ENCODE measurements at places on chromosomes 5 and 9.
A peak's percentile ranks its signal among the peaks of the same experiment; 100 is the strongest.

DNA sequence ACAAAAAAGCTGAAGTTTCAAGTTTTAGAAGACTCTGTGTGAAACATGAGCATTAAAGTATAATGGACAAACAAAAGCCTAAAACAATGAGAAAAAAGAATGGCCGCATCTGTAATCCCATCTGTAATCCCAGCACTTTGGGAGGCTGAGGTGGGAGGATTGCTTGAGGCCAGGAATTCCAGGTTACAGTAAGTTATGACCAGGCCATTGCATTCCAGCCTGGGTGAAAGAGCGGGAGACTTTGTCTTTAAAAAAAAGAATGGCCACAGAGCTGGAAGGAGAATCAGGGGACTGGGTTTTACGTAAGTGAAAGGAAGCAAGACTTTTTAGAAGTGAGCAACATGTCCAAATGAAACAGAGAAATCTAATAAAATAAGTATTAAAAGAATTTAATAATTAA is 2.6 kb upstream of the ATG10 start:
- DNase-seq = no peak

- DNase-seq = no peak
Observed at GRCh38 chr5:69350664-69351063, 18.1 kb upstream of the CCDC125 start.

DNA sequence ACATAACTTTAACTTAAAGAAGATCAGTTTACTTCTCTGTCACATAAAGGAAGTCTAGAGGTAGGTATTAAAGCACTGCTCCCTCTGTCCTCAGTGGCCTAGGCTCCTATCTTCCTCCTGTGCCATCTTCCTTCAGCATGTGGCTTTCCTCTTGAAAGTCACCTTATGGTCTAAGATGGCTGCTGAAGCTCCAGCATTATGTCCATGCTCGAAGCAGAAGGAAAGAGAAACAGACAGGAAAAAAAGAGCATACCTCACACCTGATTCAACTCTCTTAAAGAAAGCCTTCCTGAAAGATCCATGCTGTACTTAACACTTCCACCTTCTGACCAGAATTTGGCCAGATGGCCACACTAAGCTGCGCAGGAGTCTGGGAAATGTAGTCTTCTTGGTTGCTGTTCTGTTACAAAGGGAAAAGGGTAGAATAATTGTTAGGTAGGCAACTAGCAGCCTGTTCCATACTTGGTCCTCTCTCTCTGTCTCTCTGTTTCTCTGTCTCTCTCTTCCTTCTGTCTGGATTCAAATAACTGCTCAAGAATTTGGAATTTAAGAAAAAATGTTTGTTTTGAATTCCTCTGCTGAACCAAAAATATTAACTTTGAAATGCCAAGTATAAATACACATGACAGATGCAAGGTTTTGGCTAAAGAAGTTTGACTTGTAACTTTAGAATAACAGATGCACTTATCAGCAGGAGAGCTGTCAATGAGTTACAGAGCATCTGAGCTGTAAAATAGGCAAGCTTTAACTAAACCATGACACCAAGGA is 16.0 kb downstream of the TMEM174 start:
- DNase-seq = no peak

GRCh38 chr5:482506-482905 is 39.5 kb downstream of the EXOC3 start:
- no peak for DNase-seq

DNA sequence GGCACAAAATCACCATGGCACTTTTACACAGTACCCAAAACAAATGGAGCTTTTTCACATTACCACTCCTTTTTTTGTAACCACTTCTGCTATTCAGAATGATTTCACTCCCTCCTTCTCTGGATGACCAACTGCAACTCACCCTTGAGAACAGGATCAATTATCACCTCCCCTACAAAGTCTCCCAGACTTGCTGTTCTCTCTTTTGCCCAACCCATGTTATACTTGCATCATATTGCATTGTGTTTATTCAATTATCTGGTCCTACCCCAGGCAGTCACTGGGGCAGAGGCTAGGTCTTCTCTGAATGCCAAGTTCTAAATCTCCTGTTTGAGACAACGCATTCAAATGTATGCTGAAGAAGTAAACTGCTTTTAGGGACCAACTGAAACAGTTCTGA is 96.0 kb downstream of the GPR21 start:
- no peak for DNase-seq

- DNase-seq = no peak
Observed at GRCh38 chr5:175246889-175247520, 197.0 kb downstream of the DRD1 start.

- DNase-seq = peak; percentile 71
Observed at GRCh38 chr5:135944967-135945560, 9.7 kb downstream of the LECT2 start.

GRCh38 chr9:106277966-106278365 is 583.6 kb downstream of the TMEM38B start:
- no peak for DNase-seq

GRCh38 chr9:70893580-70894122 is 227.8 kb downstream of the TRPM3 start:
- DNase-seq = no peak

DNA sequence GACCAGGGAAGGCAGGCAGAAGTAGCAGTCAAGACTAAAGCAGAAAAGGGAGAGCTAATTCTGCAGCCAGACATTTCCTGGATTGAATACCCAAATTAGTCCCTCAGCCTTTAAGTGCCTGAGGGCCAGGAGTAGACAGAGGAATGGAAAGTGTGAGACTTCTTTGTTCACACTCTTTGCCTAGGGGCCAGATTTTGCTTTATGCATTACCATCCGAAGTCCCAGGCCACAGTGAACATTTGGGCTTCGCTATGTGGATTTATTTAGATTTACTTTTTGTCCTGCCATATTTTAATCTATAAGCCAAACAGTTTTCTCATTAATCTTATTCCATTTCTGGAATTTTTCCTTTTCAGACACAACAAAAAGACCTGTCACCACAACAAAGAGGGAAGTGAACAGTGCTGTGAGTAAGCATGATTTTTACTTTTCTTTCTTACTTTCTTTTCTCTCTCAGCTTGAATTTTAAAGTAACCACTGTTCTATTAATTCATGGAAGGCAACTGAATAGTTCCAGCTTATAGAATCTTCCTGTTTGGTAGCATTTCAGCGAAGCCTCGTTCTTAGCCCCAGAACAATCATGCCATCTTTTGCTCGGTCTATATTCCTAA is 52.6 kb downstream of the PDCD1LG2 start:
- no peak for DNase-seq

All from K562 (cell line).